CD4-positive, alpha-beta T cell treated with Interleukin-2 at 100 ng/mL for 4 hours (primary cell): ENCODE measurements at places on chromosomes 1 and 21.

GRCh38 chr1:30416221-30416820 is 307.1 kb downstream of the MATN1 start:
- DNase-seq, result no peak

GRCh38 chr1:116224111-116224510 is 112.9 kb downstream of the MAB21L3 start:
- DNase-seq, result no peak

GRCh38 chr1:236122176-236122575 is 20.2 kb upstream of the GPR137B start:
- DNase-seq, result no peak

- no peak for DNase-seq
These were observed 25.6 kb downstream of the AK2 start for GRCh38 chr1:33010932-33011731.

GRCh38 chr1:10920063-10920626 is 92.3 kb upstream of the TARDBP start:
- no peak for DNase-seq

DNA sequence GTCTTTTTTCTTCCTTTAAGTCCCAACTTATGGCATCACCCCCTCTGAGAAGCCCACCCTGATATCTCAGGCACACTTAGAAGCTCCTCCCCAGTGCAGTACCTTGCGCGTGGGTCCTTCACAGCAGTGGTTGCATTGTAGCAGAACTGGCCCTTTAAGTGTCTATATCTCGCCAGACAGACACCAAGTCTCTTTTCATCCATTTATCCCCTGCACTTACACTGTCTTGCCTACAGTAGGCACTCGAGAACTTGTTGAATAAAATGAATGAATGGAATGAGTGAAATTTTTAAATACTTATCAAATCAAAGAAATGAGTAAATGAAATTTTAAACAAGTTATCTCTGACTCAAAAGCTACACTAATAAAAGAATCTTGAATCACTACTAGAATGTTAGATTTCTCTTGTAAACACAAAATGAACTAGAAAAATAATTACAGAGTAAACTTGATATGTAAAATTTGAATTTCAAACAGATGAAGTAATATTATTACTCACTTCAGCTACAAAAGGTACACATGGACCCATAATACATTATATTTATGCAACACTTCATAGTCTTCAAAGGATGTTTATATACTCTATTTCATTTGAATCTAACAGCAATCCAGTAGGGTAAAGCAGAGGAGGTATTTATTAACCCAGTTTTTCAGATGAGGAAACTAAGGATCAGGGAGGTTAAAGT is 54.7 kb upstream of the MAN1A2 start:
- peak; percentile 47 for DNase-seq

- no peak for DNase-seq
These were observed 466.5 kb downstream of the PCP4 start for GRCh38 chr21:40333731-40334130.

DNA sequence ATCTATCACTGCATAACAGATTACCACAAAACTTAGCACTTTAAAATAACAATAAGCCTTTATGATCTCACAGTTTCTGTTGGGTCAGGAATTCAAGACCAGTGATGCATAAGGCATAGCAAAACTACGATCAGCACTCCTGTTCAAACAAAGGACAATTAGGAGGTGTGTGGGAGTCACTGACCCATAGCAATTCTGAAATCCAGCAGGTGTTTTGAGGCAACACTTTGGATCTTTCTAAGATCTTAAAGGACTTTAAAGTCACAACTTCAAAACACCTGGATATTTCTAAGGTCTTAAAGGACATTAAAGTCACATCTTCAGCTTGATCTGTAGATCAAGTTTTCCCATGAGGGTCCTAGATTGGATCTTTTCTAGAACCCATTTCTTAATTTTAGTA is 35.3 kb downstream of the AKT3 start:
- no peak for DNase-seq

- DNase-seq, result no peak
These were observed 131.1 kb downstream of the TMEM53 start for GRCh38 chr1:44543064-44543744.

- no peak for DNase-seq
These were observed 103.2 kb downstream of the SCCPDH start for GRCh38 chr1:246827396-246827795.

- no peak for DNase-seq
These were observed 86.1 kb downstream of the TTLL7 start for GRCh38 chr1:83912876-83913275.

DNA sequence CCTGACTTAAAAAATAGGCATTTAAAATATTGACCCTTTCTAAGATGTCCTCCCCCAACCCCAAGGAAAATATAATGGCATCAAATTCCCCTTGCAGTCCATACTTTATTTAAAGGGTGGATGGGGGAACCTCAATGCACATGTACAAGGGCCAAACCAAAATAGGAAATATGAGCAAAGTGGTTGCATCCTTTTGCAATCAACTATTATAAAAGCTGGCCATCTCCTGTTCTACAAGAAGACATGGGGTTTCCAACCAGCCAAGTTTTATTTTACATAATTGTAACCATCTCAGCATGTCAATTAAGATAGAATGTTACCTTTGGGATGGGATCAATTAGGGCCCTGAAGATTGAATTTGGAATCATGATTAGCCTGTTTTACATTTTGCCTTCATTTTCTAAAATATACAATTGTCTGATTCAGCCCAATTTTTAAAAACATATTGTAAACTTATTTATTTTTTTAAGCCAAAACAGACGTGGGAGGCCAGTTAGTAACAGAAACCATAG is 146.7 kb upstream of the NFIA start:
- DNase-seq, result no peak
